ENCODE measurements at places on chromosomes 11 and 22.

GRCh38 chr11:43693731-43694130 is 13.2 kb downstream of the HSD17B12 start:
- DNase-seq = no peak

DNA sequence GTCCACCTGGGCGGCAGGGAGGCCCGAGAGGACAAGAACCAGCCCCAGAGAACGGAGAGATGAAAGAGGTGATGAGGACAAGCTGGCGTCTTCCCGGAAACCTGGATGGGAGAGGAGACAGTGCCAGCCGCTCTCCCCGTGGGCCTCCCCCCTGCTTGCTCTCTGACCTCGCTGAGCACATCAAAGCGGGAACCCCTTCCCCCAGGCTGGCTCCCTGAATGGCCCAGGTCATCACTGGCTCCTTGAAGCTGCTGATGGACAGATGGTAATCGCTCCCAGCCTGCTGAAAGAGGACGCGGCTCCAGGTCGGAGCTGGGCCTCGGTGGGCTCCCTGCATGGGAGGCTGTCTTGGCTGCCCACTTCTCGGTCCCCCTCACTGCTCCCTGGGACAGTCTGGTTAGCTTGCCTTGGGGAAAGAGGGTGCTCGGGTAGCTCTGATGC is 18.4 kb downstream of the RPUSD4 start:
- no peak for DNase-seq

DNA sequence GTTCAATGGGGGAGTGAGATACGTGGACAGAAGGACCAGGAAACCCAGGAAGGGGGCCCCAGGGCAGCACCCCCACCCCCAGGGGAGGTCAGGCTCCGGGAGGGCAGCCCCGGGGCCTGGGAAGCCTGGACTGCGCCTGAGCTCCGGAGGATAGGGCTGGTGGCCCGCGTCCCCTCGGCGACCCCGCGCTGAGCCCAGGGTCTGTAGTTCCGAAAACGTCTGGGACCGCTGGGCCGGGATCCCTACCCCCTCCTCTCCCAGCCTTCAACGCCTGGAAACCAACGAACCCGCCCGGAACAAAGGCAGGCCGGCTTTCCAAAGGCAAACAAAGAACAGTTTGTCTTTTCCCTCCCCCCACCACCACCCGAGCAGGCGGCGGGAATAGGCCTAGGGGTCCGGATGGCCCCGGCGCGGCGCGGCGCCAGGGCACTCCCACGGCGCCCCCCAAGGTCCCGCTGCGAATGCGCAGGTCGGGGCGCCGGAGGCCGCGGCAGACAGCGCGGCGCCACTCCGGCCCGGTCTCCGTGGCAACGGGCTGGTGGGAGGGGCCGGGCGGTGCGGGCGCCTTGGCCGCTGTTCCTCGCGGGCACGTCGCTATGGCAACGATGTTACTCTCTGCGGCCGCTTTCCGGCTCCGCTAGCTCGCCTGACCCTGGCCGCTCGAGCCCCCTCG is 58.5 kb downstream of the IGLL1 start:
- DNase-seq = peak; percentile 74

DNA sequence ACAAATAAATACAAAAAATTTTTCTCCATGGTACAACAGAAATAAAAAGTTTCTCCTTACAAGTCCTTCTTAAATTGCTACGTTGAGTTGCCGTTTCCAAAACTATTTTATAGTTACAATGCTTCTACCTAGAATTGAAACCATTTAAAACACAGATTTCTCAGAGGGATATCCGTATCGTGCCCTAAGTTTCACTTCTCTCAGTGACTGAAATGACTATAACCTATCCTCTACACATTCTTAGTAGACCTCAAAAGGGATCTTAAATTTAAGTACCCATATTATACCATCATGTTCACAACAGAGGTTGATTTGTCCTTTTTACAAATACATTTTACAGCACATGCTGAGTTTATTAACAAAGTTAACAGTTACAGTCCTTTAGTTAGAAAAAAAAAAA is 44.1 kb downstream of the USP28 start:
- no peak for DNase-seq

GRCh38 chr11:114291842-114292680 is 4.1 kb upstream of the NNMT start:
- DNase-seq = no peak

GRCh38 chr11:37841016-37841415 is 1243.0 kb upstream of the RAG2 start:
- no peak for DNase-seq

Data from CD4-positive, alpha-beta T cell treated with Interleukin-1 beta for 1 hour (primary cell).